Caudate nucleus (tissue), 63 donors: ENCODE measurements at places on chromosomes 11 and 22.

DNA sequence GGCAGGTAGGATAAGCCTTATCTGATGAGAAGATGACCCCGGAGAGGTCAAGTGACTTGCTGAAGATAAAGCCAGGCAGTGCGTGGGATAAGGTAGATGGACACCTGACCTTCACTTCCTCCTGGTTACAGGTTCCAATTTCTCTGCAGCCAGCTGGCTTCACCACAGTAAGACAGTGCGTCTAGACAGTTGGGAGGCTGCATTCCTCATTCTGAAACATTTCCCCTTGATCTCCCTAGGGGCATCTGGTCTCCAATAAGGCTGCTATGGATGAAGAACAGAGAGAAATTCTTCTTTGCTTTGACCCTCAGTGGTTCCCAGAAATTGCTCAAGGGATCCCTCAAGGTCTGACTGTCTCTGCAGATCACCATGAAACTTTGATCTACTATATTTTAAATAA lies 211.3 kb downstream of the MYO18B start:
- no peak for DNase-seq

GRCh38 chr11:62439785-62440602 lies 21.2 kb downstream of the SCGB1A1 start:
- no peak for DNase-seq

DNA sequence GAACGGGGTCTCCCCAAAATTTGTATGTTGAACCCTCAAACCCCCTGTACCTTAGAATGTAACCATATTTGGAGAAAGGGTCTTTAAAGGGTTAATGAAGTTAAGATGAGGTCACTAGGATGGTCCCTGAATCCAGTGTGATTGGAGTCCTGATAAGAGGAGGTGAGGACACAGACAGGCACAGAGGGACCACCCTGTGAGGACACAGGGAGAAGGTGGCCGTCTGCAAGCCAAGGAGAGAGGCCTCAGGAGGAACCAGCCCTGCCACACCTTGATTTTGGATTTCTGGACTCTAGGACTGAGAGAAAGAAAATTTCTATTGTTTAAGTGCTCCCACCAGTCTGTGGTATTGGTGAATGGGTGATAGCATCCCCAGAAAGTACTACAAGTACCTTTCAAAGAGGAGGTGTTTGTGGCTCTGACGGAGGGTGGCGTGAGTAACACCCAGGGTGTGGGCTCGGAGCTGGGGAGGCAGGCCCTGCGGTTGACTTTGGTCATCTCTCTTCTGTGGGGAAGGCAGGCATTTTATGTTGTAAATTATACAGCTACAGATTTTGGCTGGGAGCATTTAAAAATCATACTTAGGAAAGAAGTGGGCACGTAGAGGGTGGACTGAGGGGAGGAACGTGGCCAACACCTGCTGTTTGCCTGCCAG lies 13.8 kb downstream of the MRGPRF start:
- DNase-seq: no peak

- DNase-seq: no peak
Measured at GRCh38 chr11:100625041-100625440, 62.0 kb upstream of the ARHGAP42 start.

GRCh38 chr11:81979448-81979847 lies 754.2 kb downstream of the FAM181B start:
- no peak for DNase-seq

DNA sequence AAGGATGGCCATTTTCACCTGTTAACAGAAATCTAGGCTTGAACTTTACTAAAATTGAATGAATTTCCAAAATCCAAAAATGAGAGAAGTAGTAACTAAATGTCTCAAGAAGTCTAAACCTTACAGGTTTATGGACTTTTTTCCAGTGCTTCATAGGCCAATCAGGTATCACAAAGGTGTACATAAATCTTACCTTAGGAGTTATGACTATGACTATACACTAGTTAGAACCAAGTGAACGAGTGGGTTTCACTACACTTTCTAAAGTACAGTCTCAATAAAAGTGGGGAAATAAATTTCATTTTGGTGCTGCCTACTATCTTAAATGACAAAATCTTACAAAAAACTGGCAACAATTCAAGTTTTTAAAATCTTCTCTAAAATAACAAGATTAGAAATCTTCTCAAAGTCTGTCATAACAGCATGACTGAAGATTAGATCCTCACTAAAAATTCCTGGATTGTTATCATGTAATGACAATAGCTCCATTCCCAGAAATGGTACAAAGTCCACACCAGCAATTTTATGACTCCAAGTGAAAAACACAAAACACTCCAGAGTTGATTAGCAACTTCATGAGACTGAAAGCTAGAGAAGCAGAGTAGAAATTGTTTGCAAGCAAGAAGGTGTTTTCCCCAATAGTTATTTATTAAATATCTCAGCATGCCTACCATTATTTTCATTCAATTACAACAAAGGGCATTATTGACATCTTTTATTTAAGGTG lies 20.9 kb downstream of the SOX6 start:
- no peak for DNase-seq

GRCh38 chr22:27241430-27242321 lies 559.9 kb downstream of the MN1 start:
- DNase-seq: peak; percentile 57

- DNase-seq: no peak
Measured at GRCh38 chr11:69537855-69538640, 56.6 kb downstream of the LINC01488 start.

- DNase-seq: no peak
Measured at GRCh38 chr11:12162652-12163051, 52.3 kb downstream of the MICAL2 start.

- no peak for DNase-seq
Measured at GRCh38 chr22:36197065-36197440, 4.6 kb downstream of the APOL4 start.

GRCh38 chr11:130601141-130601540 lies 152.7 kb downstream of the ADAMTS15 start:
- DNase-seq: no peak

- DNase-seq: no peak
Measured at GRCh38 chr11:134229126-134229790, 4.8 kb downstream of the VPS26B start.

GRCh38 chr11:66595245-66595904 lies 2.4 kb downstream of the CCS start:
- no peak for DNase-seq

DNA sequence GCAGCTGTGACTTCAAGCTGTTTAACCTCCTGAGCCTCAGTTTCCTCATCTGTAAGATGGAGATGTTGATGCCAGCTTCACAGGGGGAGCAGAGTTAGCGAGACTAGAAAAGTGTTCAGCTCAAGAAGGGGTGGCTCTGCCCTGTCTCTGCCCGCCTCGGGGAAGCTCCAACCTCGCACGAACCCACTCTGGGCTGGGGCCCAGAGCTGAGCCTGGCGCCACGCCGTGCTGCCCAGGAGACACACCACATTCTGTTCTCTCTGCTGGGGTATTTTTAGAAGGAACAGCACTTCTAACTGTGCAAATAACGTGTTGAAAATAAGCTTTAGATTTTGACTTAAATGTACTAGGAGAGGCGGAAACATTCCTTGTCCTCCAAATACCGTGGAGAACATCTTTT lies 74.1 kb downstream of the PHF21B start:
- peak; percentile 9 for DNase-seq

DNA sequence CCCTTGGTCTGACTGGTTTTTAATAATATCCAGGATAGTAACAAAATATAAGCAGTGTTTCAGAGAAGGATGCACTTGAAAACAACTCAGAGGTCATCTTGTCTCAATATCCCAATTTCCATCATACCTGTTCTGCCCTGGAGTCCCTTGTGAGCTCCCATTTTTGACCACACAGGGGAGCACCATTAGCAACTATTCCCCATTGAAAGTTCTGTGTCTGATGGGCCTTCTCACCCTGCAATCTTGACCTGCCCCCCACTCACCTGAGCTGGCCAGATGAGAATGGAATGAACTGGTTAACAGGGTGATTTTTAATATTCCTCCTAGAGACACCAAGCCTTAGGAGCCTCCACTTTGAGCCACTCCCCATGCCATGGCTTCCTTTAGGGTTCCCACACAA lies 3.8 kb upstream of the CAPN5 start:
- no peak for DNase-seq

GRCh38 chr11:120343429-120343828 lies 7.2 kb downstream of the ARHGEF12 start:
- no peak for DNase-seq

GRCh38 chr22:29872144-29872893 lies 10.7 kb upstream of the MTMR3 start:
- DNase-seq: no peak

GRCh38 chr11:33687733-33688479 lies 12.7 kb downstream of the C11orf91 start:
- peak; percentile 23 for DNase-seq

DNA sequence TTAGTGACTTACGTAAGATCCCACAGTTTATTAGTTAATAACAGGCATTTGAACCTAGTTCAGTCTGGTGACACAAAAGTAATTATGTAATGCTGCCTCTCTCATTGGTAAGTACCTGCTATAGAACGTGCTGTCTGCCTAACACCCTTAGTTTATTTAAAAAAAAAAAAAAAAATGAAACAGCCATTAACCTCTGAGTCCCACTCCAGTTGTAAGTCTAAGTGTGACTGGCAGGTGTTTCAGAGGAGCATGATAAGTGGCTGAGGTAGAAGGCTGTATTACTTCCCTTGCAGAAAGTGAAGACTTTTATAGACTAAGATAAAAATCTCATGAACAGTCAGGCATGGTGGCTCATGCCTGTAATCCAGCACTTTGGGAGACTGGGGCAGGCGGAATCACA lies 140.5 kb downstream of the TRIM44 start:
- no peak for DNase-seq

DNA sequence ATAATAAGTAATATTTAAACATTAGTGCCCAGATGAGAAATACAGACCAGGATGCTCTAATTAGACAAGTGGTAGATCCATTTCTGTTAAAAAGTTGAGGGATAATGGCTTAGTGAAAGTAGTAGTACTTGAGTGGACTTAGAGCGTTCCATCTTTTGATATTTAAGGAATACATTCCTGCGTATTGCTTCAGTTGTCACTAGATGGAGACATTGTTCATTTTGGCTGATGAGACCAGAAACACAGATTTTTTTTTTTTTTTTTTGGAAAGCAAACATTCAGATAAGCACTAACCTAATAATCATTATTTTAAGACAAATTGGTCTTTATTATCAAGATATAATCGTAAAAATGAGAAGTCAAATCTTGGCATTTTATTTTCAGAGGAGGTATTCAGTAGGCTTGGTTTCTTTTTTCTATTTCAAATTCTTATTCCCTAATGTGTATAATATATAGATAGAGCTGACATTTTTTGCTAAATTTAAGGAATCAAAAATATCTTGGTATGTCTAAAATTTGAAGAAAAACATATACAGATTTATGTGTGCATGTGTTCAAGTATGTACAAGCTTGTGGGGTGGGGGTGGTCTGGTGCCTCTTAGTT lies 92.9 kb downstream of the DYNC2H1 start:
- no peak for DNase-seq

GRCh38 chr22:39205344-39206021 lies 39.3 kb downstream of the PDGFB start:
- DNase-seq: no peak

DNA sequence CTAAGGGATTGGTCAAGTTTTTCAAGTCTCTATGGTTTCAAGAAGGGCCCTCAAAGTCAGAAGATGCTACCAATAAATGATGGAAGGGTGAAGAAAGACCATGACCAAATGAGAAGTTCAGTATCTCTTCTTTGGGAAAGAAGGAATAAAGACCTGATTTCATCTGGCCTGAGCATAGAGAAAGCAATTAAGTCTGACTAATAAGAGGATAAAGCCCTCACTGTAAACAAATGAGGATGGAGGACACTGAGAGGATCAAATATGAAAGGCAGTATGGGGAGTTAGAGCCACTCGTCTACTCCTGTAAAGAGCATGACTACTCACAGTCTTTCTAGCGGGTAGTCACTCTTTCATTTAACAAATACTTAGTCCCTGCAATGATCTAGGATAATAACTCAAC lies 44.6 kb downstream of the FAM168A start:
- DNase-seq: no peak

DNA sequence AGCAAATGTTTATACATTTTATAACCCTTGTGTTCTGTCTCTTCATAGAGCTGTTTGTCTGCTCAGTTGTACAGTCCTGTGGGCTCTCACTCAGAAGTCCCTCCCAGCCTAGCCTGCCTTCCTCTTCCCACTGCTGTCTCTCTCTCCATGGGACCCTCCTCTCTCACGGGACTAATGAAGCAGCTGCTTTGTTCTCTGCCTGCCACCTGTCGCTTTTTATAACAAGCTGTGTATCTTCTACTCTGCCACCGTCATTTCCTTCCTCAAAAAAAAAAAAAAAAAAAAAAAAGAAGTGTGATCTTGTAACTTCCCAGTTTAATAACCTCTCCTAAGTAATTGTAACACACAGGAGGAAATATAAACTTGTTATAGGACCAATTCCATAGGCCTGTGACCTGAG lies 92.2 kb upstream of the ALKBH3 start:
- no peak for DNase-seq
